ENCODE measurements at places on chromosomes 13 and 19.
A peak's percentile ranks its signal among the peaks of the same experiment; 100 is the strongest.

GRCh38 chr19:5289060-5289990 is 51.3 kb downstream of the PTPRS start:
- DNase-seq = no peak

- no peak for DNase-seq
Observed at GRCh38 chr13:28631801-28632200, 27.1 kb upstream of the POMP start.

- DNase-seq = peak; percentile 72
Observed at GRCh38 chr19:54209811-54210494, 9.3 kb downstream of the RPS9 start.

DNA sequence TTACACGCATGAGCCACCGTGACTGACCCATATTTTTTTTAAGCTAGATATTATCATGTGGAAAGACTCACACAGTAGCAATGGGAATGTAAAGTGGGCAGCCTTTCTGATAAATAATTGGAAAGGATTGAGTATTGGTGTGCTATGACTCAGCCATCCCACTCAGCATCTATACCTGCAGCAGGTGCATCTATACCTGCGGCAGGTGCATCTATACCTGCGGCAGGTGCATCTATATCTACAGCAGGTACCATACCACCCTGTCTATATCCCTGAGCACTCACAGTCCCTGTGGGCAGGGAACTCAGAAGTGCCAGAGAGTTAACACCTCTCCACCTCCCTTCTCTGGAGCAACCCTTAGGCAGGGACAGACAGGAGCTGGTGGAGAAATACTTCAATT is 5.2 kb upstream of the LRRC8E start:
- no peak for DNase-seq

DNA sequence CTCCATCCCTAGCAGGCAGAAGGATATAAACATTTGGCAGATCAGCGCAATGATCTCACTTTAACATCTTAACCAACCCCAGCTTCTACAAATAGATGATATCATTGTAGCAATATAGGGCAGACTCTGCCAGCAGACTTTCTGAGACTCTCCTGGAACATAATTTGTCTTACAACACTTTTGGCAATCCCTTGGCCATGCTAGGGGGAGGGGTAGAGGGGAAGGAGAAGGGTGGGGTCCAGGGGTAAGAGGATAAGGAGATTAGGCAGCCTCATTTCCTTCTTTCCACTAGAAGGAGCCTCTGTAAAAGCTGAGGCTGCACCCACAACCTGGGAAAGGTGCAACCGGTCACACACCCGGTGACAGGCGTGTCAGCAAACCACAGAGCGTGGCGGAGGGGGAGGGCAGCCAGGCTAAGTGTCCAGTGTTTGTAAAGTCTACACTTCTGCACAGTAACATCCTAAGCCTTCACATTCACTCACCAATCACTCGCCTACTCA is 8.7 kb upstream of the UBAC2 start:
- no peak for DNase-seq

- DNase-seq = no peak
Observed at GRCh38 chr13:95533545-95534160, 18.9 kb upstream of the CLDN10 start.

DNA sequence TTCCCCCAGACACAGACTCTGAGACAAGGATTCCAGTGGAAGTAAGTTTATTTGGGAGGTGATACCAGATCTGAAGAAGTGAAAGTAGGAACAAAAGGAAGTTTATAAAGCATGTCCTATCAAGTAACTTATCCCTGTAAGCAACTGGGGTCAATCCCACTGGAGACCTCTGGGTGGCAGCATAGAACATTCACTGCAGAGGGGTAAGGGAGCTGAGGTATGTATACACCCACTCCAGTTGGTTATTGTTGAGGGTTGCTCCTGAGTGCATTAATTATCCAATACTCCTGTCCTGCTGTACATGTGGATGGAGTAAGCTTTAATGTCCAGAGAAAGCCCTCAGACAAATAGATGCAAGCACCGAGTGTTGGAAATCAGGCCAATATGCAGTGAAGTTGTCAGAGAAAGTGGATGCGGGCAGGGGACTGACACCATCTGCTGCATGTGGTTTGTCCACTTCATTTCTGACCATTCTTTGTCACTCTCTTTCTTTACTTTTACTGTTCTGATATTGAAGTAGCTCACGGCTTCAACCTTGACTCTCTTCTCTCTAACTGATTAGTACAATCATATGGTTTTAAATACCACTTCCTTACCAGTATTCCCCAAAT is 46.7 kb downstream of the NOTCH3 start:
- DNase-seq = no peak

DNA sequence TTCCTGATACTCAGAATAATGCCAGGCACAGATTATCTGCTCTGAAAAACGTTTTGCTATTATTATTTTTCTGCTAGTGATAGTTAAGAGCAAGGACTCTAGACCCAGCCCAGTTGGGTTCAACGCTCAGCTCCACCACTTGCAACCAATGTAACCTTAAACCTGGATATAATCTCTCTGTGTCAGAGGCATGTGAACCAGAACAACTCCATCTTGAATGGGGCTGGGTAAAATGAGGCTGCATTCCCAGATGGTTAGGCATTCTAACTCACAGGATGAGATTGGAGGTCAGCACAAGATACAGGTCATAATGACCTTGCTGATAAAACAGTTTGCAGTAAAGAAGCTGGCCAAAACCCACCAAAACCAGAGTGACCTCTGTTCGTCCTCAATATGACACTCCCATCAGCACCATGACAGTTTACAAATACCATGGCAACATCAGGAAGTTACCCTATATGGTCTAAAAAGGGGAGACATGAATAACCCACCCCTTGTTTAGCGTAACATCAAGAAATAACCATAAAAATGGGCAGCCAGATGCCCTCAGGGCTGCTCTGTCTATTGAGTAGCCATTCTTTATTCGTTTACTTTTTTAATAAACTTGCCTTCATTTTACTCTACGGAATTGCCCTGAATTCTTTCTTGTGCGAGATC is 13.6 kb downstream of the FAM187B start:
- no peak for DNase-seq

DNA sequence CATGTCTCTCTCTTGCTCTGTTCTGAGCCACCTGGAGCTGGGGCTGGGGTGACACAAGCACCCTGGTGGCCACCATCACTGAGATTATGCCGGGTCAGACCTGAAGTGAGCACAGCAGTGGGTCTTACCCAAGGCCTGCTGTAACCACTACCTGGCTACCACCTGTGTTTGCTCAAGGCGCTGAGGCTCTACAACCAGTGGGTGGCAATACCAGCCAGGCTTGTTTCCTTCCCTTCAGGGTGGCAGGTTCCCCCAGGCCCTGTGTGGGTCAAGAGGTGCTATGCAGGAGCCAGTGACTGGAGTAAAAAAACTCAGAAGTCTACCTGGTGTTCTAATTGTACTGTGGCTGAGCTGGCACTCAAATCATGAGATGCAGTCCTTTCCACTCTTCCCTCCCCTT is 8.0 kb upstream of the ZNF443 start:
- no peak for DNase-seq

GRCh38 chr13:31955741-31956140 is 75.8 kb upstream of the FRY start:
- DNase-seq = no peak

- DNase-seq = no peak
Observed at GRCh38 chr13:27147530-27148170, 24.0 kb downstream of the USP12 start.

Measured in brain (organoid and tissue), 16 donors.